Myocyte (in vitro differentiated cells): ENCODE measurements at places on chromosomes 7 and 10.

DNA sequence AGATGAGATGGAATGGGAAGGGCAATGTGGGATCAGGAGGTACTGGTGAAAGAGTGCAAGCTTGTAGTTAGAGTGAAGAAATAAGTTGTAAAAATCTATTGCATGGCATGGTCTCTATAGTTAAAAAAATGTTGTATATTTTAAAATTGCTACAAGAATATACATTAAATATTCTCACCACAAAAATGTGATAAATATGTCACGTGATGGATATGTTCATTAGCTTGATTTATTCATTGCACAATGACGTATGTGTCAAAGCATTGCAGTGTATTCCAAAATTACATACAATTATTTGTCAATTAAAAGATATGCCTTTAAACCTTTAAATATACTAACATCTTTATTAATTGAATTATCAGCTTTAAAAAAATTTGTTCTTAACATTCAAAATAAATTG lies 1607.1 kb downstream of the REEP3 start:
- no peak for DNase-seq

DNA sequence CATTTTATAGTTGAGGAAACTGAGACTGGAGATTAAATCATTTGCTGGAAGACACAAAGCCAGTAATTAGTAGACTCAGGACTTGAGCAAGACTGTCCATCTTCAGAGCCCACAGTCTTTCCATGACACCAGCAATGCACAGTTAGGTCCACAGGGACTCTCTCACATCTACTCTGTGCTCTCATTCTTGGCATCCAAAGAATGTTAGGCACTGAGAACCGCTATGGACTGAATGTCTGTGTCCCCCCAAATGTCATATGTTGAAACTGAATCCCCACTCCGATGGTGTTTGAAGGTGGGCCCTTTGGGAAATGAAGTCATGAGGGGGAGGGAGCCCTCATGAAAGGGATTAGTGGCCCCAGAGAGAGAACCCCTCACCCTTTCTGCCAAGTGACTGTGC lies 100.6 kb downstream of the LANCL2 start:
- no peak for DNase-seq

DNA sequence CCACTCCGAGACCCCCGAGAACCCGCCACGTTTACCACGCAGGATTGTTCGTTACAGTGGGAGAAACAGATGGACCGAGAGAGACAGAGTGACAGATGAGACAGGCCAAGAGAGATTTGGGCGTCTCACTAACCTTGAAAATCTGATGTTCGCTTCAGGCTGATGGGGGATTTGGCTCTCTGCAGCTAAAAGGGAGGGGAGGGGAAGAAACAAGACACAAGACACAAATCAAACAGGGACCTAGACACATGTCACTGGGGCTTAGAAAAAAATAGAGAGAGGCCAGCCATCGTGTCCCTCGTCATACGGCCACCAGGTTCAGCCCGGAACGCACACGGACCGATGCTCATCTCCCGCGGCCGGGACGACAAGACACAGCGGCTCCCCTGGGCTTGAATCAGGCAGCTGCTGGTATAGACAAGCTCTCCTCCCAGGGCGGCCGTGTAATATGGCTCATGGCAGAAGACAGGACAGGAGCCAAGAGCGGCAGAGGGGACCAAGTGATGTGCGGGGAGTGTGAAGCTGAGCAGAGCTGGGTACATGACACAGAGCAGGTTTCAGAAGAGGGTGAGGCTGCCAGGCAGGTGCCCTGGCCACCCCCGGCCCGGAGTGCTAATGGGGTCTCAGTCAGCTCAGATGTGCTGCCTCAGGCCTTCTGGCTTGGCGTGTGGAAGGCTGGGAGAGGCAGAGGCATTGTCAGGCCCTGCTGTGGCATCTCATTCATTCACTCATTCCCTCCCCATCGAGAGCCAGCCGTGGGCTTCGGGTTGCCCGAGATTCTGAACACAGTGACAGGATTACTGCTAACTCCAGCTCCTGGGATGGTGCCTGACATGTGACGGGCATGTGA lies 88.5 kb upstream of the GNA12 start:
- no peak for DNase-seq

GRCh38 chr7:2040893-2041270 lies 191.9 kb downstream of the MAD1L1 start:
- DNase-seq, result no peak

- no peak for DNase-seq
Observed at GRCh38 chr7:57653262-57653830, 203.4 kb downstream of the ZNF716 start.
